Neural crest cell (in vitro differentiated cells): ENCODE measurements at places on chromosomes 13 and 19. TPM values are rescaled to one million over a fixed set of nuclear protein-coding genes. Genes with fewer than 3 reads are reported as not detected.

Gene DAND5
- total RNA-seq, result not detected in 2 replicates

DNA sequence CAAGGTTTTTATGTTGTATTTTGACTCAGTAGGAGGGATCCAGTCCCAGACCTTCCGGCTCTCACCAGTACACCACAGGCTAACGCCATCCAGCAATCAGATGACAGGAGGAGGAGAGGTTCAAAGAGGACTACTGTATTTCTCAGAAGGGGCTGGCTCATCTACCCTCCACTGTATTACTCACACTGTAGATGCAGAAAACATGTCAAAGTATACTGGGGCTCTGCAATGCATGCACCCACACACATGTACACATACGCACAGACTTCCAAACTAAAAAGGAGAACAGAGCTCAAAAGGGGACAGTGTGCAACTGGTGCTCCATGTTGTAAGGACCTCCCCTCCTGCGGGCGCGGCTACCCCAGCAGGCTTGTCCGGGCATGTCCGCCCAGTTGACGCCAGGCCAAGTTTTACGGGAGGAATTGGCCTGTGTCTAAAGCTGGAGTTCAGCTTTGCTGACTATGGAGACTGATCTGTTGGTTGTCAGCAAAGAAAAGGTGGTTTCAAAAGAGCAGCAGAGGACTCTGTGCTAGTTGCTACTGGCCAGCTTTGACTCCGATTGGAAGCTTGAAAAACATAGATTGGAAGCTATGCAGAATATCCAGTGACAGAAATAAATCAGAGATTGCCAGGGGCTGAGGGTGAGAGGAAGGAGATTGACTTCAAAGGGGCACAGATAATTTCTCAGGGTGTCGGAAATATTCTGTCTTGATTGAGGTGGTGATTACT is 314.2 kb downstream of the DLEU7 start:
- DNase-seq, result no peak

Gene LPAR2
- total RNA-seq, result 115 and 116 TPM in 2 replicates

DNA sequence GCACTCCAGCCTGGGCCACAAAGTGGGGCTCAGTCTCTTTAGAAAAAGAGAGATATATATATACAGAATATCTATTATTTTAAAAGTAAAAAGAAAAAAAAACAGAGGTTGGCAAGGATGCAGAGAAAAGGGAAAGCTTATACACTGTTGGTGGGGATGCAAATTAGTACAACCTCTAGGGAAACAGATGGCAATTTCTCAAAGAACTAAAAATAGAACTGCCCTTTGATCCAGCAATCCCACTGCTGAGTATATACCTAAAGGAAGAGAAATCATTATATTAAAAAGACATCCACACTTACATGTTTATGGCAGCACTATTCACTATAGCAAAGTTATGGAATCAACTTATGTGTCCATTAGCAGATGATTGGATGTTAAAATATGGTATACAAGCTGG is 28.6 kb upstream of the SLC1A6 start:
- no peak for DNase-seq

Gene CLEC17A
- total RNA-seq, result not detected in 2 replicates

Gene TMPRSS9
- 0.12 TPM in 1 of 2 replicates, not detected in the other for total RNA-seq

- no peak for DNase-seq
Observed at GRCh38 chr19:7989071-7989575, 16.3 kb downstream of the ELAVL1 start.

DNA sequence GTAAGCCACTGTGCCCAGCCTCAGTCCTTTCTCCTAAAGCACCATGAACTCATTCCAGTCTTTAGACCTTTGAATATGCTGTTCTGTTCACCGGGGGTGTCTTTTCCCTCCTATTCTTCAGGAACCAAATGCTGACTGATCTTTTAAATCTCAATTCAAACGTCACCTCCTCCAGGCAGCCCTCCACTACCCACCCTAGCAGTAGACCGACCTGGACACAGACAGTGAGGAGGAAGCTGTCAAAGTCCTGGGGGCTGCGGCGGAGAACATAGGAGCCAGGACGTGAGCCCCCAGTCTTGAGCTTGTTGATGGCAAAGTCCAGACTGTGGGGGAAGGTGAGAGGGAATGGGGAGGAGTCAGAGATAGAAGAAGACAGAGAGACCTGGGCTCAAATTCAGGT is 7.8 kb downstream of the JAK3 start:
- DNase-seq, result no peak

DNA sequence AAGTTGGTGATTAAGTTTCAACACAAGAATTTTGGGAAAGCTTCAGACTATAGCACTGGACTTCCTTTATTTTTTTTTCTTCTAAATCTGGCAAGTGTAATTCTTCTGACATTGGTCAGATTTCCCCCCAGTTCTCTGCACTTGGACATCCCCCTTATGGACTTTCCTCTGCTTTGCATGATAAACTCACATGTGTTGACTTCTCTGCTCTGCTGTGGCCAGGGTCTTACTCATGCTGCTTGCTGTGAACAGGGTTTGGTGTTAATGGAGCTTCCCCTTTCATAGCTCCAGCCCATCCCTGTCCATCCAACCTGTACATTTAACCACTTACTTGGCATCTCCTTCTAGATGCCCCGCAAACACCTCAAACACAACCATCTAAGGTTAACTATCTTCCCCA is 70.5 kb upstream of the SPATA13 start:
- DNase-seq, result no peak

GRCh38 chr19:29871143-29871542 is 59.4 kb downstream of the CCNE1 start:
- no peak for DNase-seq

GRCh38 chr13:74229242-74229641 is 95.0 kb upstream of the KLF12 start:
- DNase-seq, result no peak

DNA sequence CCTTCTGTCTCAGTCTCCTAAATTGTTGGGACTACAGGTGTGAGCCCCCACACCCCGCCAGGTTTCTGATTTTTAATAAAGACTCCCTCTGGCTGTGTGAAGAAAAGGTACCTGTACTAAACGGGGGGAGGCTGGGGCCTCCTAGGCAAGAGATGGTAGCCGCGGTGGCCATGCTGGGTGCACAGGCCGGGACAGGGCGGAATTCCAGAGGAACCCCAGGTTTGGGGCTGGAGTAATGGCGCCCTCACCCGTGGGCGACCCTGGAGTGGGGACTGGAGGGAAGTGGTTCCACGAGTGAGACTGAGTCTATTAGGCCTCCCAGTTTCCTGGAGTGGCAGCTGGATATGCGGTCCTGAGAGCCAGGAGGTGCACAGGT is 1.6 kb upstream of the CBARP start:
- no peak for DNase-seq

GRCh38 chr13:93172109-93172508 is 54.5 kb upstream of the GPC6 start:
- DNase-seq, result no peak

- DNase-seq, result no peak
Observed at GRCh38 chr13:95607366-95607765, 37.1 kb downstream of the DZIP1 start.

DNA sequence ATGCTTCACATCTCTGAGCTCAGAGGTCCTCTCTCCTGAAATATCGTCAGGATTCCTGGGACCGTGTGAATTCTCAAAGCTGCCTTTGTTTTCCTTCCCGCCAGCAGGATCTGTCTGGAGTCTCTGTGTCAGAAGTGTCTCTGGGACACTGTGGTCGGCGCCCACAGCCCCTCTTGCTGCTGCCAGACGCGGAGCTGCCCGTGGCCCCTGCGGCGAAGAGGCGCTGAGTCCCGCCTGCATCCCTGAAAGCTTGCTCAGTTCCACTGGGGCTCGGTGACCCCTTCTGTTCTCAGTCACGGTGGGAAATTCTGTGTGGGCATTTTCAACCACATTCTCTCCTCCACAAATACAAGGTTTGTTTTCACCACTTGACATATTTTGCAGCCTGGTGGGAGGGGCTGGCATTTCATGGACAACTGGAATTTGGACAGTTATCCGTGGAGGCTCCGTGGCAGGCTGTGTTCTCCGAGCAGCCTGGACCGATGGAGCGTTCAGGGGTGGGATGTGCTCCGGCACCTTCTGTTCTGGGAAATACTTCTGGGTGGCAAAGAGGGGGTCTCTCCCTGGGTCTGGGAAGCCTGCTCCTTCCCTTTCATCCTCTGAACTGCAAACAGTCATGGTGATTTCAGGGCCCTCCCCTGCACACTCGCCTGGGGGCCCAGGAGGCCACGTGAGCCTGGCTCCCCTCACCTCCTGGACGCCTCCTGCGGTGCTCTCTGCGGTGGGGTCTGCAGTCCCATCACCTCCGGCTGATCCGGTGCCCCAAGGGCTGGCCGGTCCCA is 42.6 kb upstream of the GRTP1 start:
- no peak for DNase-seq
